ENCODE measurements at places on chromosomes 5 and 9.

DNA sequence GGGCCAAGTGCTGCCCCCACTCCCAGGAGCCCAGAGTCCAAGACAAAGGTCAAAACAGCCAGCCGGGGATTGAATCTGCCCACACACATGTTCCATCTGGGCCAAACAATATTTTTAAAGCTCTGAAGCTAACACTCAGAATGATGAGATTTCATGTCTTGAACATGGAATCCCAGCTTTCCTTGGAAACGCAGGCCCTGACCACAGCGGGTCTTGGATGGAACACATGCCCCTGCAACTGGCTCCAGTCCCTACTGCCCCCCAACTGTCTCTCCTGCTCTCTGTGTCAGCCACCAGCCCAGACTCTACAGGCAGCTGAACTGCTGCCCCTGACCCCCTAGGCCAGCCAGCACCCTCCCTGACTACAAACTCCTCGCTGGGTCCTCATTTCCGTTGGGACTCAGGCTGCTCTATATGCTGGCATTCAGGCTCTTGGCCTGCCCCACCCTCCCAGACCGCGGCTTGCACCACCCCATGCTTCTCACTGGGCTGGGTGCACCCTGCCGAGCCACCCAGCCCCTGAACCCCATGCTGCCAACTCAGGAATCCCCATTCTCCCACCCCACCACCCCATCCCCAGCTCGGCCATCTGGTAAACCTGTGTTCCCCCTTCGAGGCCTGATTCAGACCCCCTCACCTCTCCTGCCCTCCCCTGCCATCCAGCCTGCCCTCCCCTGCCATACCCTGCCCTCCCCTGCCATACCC lies 71.7 kb downstream of the ADAMTS2 start:
- H3K27ac ChIP-seq: no peak overlapping the region
- DNase-seq: no peak
- no peak overlapping the region for H3K4me3 ChIP-seq
- no peaks in the 10 kb centered on the region for H3K36me3 ChIP-seq

- no peak for DNase-seq
- no peak overlapping the region for H3K4me3 ChIP-seq
- no peaks in the 10 kb centered on the region for H3K36me3 ChIP-seq
- 0 out of 2 replicates have a peak, but pooled peaks cover 3% of the 10 kb centered on the region for H3K4me1 ChIP-seq
- no peaks in the 10 kb centered on the region for H3K27me3 ChIP-seq
Observed at GRCh38 chr5:59189472-59190244, 606.8 kb downstream of the RAB3C start.

- H3K36me3 ChIP-seq: no peaks in the 10 kb centered on the region
- DNase-seq: no peak
- H3K27me3 ChIP-seq: no peaks in the 10 kb centered on the region
- no peaks in the 10 kb centered on the region for H3K4me1 ChIP-seq
Observed at GRCh38 chr9:79357194-79357593, 214.6 kb upstream of the TLE4 start.

DNA sequence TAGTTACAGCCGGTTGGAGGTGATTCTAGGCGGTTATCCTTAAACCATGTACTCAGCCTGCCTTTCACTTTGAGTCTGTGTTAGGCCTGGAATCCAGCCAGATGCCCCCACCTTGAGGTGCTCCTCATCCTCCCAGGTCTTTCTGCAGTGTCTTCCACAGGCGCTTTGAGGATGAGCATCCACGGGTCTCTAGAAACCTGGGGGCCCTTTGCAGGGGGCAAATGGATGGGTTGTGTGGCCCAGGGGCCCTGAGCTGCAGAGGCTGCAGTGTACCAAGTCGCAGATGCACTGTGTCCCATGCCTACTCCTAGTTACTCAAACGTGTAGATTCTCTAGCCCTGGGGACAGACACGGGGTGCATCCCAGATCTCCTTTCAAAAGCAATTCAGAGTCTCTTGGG lies 242.1 kb upstream of the IRX1 start:
- H3K4me3 ChIP-seq: no peak overlapping the region
- no peak overlapping the region for H3K27ac ChIP-seq
- H3K4me1 ChIP-seq: no peaks in the 10 kb centered on the region

DNA sequence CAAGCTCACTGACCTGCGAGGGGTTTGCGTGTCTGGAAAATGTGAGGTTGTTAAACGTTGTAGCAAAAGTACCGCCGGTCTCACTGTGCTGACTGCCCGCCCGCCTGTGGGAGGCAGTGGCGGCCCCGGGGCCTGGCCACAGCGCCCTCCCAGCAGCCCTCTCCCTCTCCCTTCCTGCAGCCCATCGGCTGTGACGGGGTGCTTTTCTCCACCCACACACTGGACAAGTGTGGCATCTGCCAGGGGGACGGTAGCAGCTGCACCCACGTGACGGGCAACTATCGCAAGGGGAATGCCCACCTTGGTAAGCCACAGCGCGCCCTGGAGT lies 6.2 kb downstream of the ADAMTSL2 start:
- DNase-seq: no peak
- no peaks in the 10 kb centered on the region for H3K36me3 ChIP-seq
- peaks cover 100% of the 10 kb centered on the region for H3K27me3 ChIP-seq
- H3K27ac ChIP-seq: no peak overlapping the region

GRCh38 chr5:140214831-140215230 lies 39.8 kb downstream of the CYSTM1 start:
- DNase-seq: peak; percentile 85
- H3K27me3 ChIP-seq: peaks cover 5% of the 10 kb centered on the region
- H3K36me3 ChIP-seq: no peaks in the 10 kb centered on the region

DNA sequence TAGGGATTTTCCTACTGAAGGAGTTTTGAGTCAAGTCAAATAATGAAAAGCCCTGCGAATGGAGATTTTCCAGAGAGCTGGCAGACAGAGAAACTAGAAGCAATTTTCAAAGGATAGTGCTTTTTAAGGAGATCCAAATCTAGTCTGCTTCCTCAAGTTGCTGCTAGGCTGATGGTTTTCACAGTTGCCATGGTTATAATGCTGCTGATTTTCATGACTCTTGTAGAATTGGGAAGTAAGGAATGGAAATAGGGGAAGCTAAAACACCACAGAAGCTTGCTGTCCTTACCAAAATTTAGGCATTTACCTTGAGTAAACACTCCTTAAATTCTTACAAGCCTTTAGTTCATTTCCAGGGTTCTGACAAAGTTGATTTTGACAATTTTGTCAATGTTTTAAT lies 30.1 kb upstream of the HAPLN1 start:
- H3K27me3 ChIP-seq: no peaks in the 10 kb centered on the region
- H3K27ac ChIP-seq: no peak overlapping the region
- no peaks in the 10 kb centered on the region for H3K36me3 ChIP-seq

GRCh38 chr5:150778517-150779396 lies at the start of gene SMIM3:
TSS of gene SMIM3 (plus strand) at chr5:150778757. CDS start at chr5:150795441, 16,684 bp downstream.
- no peaks in the 10 kb centered on the region for H3K4me1 ChIP-seq
- DNase-seq: peak; percentile 58
- no peaks in the 10 kb centered on the region for H3K36me3 ChIP-seq
- H3K4me3 ChIP-seq: peak within 1 kb of the TSS; percentile 70

Measured in MM.1S (cell line).